Activated T-cell treated with anti-CD3 and anti-CD28 coated beads for 24 hours (primary cell): ENCODE measurements at places on chromosomes 4 and X.

DNA sequence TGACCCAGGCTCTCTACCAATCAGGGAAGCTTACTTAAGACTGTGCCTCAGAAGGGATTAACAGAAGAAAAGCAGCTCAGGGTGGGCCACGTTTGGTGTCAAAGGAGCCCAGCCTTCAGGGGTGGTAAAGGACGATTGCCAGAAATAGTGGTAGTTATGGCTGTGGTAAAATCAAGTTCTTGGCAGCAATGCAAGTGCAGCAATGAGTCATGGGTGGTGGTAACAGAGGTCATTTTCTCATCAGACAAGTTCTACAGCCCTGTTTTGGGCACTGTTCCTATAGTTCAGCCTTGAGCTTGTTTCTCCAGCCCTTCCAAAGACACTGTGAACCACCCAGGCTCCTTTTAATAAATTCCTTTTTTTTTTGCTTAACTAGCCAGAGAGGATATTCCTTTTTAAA lies 120.3 kb downstream of the EFHC2 start:
- no peak for DNase-seq

GRCh38 chr4:93018806-93019205 lies 715.0 kb downstream of the GRID2 start:
- no peak for DNase-seq

- peak; percentile 20 for DNase-seq
These were observed 100.1 kb downstream of the CEP135 start for GRCh38 chr4:56048702-56049431.

DNA sequence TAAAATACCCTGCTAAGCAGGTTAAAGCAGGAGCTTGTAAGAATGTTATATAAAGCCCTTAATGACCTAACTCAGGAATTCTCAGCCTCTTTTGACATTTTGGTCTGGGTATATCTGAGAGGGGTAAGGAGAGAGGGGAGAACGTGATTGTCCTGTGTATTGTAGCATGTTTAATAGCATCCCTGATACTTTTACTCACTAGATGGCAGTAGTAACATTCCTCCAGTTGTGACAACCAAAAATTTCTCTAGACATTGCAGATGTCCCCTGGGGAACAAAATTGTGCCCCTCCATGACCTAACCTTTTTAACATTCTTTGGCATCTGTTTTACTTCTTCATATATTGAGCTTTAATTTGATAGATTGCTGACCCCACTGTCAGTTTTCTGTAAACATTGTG lies 17.9 kb downstream of the SMARCA5 start:
- DNase-seq, result no peak

DNA sequence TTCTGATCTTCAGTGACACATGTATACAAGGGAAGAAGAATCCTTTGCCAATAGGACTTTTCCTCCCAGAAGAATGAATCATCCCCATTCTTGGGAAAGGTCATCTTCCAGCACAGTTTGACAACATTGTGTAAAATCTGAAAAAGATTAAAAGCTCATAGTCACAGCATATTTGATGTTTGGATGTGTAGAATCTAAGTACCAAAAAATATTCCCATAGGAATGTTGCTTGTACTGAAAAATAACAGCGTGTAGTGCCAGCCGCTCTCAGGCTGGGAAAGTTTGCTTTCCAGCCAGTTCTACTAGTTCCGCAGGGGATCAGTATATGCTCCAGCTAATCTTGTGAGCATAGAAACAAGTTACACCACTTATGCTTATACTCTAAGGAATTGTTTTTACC lies 74.7 kb upstream of the IL13RA1 start:
- no peak for DNase-seq

DNA sequence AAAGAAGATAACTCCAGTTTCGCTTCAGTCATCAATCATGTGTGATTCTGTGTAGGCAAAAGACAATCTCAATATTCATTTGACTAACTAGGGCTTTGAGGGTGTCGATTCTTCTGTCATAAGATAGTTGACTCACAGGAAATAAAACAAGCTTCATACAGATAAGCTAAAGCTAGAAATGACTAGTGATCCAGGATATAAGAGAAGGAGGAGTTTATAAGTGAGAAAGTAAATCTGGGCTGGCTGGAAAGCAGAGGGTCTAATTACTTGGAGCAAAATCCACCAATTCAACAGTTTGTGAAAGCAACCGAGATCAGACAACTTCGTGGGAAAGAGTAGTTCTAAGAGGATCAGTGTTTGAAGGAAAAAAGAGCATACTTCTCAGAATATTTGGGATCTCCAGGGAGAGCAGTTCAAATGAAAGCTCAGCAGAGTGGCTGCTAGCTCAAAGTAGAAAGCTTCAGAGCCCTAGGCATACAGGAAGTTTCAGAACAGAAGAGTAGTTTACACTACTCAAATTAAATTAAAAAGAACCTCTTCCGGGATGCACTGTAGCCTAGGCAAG lies 429.3 kb downstream of the INPP4B start:
- no peak for DNase-seq

- no peak for DNase-seq
These were observed 174.0 kb downstream of the SOWAHB start for GRCh38 chr4:76723924-76724323.

- DNase-seq, result peak; percentile 68
These were observed 29.5 kb downstream of the MSL3 start for GRCh38 chrX:11787564-11787963.

DNA sequence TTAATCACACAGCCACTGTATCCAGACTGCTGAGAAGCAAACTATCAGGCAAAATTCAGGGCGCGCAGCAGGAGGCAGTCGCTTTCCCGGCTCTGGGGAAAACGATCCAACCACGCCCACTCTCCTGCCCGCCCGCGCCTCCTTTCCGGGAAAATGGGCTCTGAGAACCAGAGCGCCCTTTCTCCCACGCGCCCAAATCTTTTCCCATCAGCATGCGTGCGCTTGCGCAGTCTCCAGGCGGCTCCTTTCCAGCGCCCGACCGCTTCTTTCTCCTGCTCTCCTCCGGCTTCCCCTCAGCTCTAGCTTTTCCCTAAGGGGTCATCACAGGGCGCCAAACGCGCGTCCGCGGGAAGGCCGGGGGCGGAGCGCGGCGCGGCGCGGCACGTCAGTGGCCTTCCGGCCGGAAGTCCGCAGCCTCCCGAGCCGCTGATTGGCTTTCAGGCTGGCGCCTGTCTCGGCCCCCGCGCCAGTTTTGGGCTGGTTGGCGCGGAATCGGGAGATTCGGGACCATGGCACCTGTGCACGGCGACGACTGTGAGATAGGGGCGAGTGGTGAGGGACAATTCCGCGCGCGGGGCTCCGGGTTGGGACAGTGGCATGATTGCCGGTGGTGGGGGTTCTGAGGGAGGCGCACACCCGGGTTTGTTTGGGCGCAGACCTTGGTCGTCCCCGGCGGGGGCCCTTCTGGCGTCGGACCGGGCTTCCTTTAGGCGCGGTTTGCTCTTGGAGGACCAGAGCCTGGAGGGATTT lies at the start of gene POLA1:
POLA1 (plus strand) TSS at position 466 of the 750 bp plus-strand sequence; CDS start at position 510, 44 bp downstream.
- peak; percentile 76 for DNase-seq

DNA sequence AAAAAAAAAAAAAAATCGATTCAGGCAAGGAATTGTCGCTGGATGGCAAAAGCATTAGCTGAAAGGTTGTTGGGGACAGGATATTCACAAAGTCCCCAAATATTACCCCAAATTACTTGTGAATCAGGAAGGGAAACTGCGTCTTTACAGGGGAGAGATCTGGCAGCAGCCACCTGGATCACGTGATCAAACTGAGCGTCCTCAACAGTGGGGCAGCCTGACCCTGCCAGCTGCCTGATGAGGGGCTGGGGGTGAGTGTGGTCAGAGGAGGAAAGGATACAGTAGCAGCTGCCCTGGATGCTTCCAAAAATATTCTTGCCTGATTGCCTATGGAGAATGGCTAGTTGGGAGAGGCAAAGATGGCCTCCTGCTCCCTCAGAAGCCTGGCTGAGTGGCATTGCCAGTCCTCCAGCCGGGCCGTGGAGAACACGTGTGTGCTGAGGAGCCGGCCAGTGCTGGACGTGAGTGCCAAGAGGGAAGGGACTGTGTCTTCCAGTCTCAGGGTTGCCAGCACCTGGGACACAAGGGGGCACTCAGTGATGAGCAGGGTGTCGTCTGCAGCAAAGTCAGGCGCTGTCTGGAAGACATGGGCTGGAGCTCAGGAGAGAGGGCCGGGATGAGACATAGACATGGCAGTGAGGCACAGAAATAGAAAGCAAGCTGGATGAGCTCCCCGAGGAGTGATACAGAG lies 3.0 kb upstream of the LAGE3 start:
- DNase-seq, result no peak

- DNase-seq, result no peak
These were observed 197.4 kb downstream of the PTTG2 start for GRCh38 chr4:38157592-38157991.

GRCh38 chrX:120731386-120731785 lies 101.5 kb upstream of the C1GALT1C1 start:
- DNase-seq, result no peak

DNA sequence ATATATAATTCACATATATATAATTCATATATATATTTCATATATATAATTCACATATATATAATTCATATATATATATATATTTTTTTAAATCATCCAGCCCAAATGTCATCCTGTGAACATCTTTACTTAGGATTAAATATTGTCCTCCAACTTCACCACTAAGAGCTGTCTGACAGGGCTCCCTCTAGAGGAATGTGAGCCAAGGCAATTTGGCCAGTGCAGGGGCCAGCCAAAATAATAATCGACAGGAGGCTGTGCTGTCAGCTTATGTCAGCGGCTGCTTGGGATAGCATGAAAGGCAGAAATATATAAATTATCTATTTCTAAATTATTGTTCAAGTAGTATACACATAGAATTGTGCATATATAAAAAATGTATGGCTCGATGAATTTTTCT lies 29.5 kb downstream of the EGFL6 start:
- no peak for DNase-seq

GRCh38 chrX:153828723-153829548 lies 1.4 kb downstream of the PDZD4 start:
- DNase-seq, result no peak

DNA sequence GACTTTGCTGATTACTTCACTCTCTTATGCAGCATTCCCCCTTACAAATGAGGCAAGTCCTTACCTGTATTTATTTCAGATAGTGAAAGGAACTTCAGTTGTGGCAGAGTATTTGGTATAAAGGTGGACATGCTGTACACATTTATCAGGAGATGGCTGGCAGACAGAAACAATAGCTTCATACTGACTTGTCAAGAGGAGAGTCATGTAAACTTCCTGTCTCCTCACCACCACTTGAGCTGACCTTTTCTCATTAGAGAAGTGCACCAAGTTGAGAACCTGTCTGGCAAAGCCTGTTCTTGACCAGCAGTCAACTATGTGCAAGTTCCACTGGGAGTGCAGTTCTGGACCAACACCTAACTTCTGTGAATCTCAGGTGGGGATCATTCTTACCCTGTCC lies 80.8 kb downstream of the LARP1B start:
- DNase-seq, result no peak

GRCh38 chrX:23434356-23434884 lies 99.8 kb downstream of the PTCHD1 start:
- DNase-seq, result no peak

DNA sequence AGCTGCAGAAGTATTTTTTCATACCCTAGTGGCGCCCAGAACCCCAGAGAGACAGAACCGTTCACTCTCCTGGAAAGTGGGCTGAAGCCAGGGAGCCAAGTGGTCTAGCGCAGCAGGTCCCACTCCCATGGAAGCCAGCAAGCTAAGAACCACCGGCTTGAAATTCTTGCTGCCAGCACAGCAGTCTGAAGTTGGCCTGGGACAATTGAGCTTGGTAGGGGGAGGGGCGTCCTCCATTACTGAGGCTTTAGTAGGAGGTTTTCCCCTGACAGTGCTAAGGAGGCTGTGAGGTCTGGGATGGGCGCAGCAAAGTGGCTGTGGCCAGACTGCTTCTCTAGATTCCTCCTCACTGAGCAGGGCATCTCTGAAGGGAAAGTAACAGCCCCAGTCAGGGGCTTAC lies 84.5 kb upstream of the ATXN3L start:
- DNase-seq, result no peak
